ENCODE measurements at places on chromosomes 2 and 18.
A peak's percentile ranks its signal among the peaks of the same experiment; 100 is the strongest.

DNA sequence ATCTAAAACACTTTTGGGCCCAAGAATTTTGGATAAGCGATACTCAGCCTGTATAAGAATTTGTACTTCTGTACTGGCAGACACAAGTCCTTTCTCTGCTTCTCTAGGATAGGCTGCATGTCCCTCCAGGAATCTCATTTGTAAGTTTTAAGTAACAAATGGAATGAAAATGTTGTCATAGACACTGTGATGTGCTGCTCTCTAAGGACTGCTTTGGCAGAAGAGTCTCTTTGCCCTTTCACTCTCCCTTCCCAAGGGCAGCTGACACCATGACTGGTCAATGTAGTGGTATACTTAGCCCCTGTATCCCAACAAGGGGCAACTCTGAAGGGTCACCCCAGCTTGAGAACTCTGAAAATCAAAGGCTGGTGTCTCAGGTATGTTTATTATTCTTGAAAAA lies 27.3 kb downstream of the PLA2R1 start:
- no peak for DNase-seq

GRCh38 chr2:105399207-105399861 lies 483 bp upstream of the FHL2 start:
- no peak for DNase-seq

DNA sequence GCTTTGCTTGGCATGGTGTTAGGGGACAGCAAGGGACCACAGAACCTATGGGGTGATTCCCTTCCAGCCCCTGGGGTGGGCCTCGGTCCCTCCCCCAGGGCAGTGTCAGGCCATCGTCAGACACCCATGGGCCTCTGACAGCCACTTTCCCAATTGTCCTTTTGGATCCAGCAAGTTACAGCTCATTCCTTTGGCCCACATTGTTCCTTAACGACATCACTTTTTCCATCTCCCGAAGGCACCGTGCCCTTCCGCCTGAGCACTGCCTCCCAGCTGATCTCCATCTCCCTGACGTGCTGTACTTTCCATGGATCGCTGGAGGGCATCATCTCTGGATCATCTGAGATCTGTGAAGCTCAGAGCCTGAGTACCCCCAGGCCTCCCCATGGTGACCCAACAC lies 10.4 kb upstream of the KCNK3 start:
- DNase-seq: no peak

DNA sequence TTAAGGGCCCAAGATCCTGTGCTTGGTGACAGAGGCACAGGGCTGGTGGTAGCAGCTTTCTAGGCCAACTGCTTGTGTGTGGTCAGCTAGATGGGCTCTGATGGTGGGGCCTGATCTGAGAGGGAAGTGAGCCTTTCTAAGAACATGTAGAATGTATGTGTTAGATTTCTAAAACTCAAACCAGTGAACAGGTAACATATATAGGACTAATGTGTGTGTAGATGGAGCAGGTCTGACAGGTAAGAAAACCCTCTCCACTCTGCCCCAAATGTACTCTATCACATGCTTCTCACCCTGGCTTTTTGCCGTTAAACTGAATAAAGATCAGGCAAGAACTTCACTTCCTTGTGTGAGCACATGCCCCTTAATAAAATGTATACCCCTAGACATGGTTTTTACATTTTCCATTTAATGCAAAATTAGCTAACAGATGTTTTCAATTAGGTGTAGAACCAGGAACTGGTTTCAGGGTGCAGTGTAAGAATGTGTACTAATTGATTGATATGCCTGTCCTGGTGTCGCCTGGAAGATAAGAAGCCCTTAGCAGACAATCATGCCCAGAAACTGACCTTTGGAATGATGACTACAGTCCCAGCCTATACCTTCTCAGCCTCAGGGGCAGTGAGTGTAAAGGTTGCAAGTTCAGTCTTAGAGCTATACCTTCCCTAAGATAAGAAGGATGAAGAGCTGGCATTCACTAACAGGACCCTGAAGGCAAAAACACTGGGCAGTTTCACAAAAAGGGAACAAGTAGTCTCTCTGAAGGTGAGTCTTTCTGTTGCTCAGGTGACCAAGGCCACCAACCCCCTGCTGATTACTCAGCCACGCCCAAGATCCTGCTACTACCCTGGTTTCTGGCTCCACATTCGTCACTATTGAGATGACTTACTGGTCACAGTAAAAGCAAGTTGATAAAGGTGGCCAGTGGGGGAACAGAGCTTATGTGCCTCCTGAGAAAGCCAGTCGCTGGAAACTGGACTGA lies 71.2 kb downstream of the SPATS2L start:
- DNase-seq: no peak

DNA sequence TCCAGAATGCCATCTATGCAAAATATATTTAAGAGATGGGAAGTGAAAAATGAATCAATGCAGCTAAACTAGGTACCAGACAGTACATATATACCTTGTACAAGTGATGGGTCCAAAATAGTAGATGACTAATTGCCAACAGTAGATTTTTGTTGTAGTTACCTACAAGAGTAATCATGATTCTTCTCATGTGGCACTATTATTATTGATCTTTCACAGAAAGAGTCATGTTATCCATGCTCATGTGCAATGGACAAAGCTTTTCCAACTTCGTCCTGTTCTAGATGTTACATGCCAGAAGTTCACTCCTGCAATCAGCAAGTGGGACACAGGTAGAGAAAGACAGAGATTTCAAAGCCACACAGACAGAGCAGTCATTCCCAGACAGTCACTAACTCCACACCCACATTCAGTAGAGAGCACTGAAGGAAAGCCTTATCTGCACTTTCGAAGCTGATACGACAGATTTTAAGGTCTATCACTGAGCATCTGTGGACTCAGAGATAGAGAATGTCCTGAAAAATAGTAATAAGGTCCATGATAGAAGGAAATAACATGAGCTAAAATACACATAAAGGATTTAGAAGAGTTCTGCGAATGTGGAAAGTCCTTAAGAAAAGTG lies 101.6 kb upstream of the ITPRID2 start:
- no peak for DNase-seq

DNA sequence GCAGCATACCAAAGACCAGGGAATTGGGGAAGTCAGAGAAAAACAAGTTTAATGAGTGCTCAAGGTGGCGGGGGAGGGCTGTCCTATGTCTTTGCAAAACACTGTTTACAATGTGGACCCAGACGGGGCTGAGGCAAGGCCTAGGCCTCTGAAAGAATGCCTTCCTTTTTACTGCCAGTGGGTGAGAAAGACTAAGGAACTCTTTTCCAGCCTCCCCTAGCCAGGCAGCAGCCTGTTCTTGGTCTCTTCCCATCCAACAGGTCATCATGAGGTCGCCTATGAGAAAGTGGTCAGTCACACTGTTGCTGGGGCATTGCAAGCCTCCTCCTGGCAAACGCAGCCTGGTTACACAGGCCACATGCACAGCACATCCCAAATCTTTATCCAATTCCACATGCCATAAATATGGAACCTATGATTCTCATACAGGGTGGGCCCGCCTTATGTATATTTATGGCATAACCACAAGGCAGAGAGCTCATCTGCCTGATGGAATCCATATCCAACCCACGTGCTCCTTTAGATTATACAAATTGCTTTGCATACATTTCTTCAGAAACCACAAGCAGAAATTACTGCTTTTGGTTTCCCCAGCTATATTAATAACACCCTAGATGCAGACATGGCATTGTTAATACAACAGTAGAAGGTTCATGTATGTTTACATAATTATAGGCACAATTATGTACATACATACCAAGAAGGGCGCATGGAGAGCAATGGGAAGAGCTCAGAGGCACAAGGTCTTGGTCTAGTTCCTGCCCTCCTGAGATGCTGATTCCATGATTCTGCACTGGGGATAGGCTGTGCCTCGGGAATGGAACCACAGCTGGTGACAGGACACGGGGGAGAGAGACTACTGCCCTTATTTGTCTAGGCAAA lies 48.6 kb downstream of the NRP2 start:
- DNase-seq: no peak

DNA sequence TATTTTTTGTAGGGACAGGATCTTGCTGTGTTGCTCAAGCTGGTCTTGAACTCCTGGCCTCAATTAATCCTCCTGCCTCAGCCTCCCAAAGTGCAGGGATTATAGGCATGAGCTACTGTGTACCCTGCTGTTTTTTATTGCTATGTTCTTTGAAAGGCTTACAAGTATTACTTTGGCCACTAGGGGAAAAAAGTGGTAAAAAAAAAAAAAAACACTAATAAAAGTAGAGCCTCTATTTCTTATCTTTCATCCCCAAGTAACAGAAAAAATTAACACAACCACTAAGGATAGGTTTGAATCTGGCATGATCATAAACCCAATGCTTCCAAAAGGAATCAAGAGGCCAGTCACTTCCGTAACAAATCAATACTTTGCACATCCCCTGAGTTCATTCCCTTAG lies 11.6 kb downstream of the NOL10 start:
- no peak for DNase-seq

- no peak for DNase-seq
Measured at GRCh38 chr2:198314559-198315153, 510.3 kb downstream of the PLCL1 start.

GRCh38 chr18:54203914-54204313 lies 20.6 kb downstream of the MBD2 start:
- DNase-seq: no peak

DNA sequence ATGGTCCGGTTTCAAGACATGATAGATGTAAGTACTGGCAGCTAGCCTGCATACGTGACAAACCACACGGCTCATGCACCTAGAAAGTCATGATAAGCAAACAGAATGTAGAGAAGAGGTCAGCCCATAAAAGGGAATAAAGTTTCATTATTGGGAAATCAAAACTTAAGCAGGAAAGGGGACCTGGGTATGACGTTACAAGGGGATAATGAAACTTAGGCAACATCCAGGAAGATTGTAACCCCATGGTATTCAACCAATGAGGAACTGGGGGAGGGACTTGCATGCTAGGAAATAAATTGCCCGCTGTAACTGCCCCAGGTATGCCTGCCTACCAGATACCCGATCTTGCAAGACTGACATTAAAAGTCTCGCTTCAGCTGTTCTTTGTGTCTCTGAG lies 1679.0 kb downstream of the SUCLG1 start:
- no peak for DNase-seq

GRCh38 chr18:36201765-36202164 lies 14.5 kb downstream of the MOCOS start:
- DNase-seq: no peak

- no peak for DNase-seq
Measured at GRCh38 chr2:20604951-20605381, 45.9 kb downstream of the HS1BP3 start.

DNA sequence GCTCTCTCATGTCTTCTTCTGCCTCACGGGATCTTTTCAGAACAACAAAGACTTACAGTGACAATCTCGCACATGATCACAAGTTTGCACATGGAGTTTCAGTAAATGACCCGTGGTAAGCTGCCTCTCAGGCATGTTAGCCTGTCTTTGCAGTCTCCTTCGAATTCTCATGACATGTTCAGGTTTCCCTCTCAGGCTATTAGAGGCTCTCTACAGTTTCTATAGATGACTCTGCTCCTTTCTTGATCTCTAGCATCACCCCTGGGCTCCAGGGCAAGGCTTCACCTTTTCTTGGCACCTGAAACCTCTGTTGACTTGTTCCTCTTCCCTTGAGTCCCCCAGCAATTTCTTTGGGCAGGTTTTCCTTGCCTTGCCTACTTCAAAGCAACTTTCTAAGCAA lies 23.0 kb downstream of the MPP4 start:
- DNase-seq: no peak

GRCh38 chr2:210503001-210503623 lies 26.6 kb upstream of the LANCL1 start:
- peak; percentile 13 for DNase-seq

DNA sequence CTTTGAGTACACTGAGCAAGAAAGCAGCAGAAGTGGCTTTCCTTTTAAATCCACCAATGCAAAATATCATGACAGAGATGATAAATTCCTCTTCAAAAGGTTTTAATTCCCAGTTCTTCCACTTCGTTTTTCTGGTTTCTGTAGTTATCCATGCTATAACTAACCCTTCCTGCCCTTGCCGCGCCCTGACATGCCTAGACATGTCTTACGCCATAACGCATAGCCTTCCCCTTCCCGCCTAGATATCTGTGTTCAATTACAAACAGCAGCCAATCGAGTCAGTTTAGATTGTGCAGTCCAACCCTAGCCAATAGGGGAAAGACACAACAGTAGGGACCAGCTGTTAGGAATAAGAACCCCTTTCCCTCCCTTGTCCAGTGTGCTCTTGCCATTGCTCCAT lies 16.1 kb downstream of the PRPF40A start:
- DNase-seq: no peak

DNA sequence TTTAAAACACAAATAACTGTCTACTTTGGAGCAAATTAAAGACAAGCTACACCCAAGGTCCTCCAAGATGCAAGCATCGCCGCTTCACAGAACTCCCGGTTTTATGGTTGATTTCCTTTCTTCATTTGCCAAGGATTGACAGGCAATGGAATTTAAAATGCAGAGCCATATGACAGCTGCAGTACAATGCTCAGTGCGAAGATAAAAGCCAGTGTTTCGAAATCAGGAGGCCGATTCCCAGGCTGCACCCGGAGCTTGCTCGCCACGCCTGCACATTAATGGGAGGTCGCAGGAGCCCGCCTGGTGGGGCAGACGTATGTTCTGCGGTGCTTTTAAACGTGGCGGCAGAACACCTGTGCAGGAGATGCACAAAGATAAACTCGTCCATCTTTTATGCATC lies 727.6 kb upstream of the SOX11 start:
- DNase-seq: no peak

DNA sequence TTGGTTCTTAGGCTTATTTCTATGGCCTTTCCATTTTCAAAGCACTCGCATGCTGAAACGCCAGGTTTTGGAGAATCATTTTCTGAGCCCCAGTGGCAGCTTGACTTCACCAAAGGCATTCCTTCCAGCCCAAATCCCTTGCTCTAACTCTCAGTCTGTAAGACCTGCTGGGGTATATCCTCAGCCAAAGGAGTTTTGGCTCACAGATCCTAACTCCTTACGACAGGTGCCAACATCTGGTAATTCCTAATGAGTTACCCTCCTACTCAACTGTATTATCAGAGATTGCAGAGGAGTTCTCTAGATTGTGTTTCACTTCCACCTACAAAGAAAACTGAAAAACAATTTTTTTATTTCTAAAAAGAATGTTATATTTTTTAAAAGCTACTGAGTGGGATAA lies 79.0 kb upstream of the RAB27B start:
- DNase-seq: no peak

DNA sequence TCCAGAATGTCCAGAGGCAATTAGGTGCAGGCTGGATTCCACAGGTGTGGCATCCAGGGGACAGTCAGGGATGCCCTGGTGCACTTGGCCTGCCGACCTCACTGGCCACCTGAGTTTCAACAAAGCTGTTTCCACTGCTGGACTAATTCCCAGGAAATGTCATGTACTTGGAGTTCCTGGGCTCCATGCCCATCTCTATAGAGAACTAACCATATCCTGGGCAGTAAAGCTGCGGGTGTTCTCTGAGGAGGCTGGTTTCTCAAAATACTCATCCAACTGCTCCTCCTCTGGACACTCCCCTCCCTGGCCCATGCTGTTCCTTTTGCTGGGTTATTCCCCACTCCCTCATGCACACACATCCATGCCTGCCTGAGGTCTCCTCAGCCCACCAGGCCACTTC lies 161.9 kb upstream of the SKOR2 start:
- no peak for DNase-seq

DNA sequence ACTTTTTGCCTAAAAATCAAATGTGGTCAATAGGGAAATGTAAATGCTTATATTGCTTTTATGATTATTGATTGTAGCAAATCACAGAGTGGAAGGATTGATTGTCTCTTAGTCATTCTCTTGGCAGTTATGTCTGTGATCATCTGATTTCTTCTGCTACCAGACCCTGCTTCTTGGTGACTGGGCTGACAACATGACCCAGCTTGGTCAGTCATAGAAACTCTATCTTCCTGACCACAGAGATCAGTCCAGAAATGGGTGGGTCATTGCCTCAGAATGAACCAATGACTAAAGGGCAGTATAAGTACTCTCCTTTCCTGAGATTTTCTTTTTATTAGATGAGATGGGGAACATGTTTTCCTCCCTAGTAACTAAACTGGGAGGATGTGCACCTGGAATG lies 87.6 kb downstream of the MAIP1 start:
- DNase-seq: no peak

All from stimulated activated CD4-positive, alpha-beta T cell treated with anti-CD3 and anti-CD28 coated beads, Interleukin-2, amount 100 ng/mL, for 48 hours (primary cell).